ENCODE measurements at places on chromosomes 2 and 18.

GRCh38 chr18:30915336-30915988 is 127.1 kb downstream of the DSC3 start:
- no peak for DNase-seq

- DNase-seq = no peak
These were observed 278.5 kb upstream of the HNRNPA3 start for GRCh38 chr2:176934131-176934530.

GRCh38 chr2:30192314-30192713 is 39.0 kb upstream of the LBH start:
- DNase-seq = no peak

- peak; percentile 97 for DNase-seq
These were observed at the start of gene STARD7 for GRCh38 chr2:96208143-96209010. Gene STARD7, minus strand, starts transcription at chr2:96208827. Its CDS starts 393 bp downstream, at chr2:96208434.

GRCh38 chr18:46152808-46153617 is 48.8 kb downstream of the HAUS1 start:
- no peak for DNase-seq

- DNase-seq = no peak
These were observed 64.8 kb upstream of the CYTIP start for GRCh38 chr2:157508676-157509075.

- DNase-seq = peak; percentile 42
These were observed 32.0 kb upstream of the MAP2 start for GRCh38 chr2:209391776-209392401.

- DNase-seq = peak; percentile 1
These were observed 500.6 kb downstream of the SATB2 start for GRCh38 chr2:198957181-198957580.

GRCh38 chr2:239257511-239257937 is 143.3 kb downstream of the HDAC4 start:
- DNase-seq = peak; percentile 90

- DNase-seq = no peak
These were observed 180.3 kb upstream of the BCL2L11 start for GRCh38 chr2:110940376-110940910.

- no peak for DNase-seq
These were observed 108.6 kb upstream of the CNTNAP5 start for GRCh38 chr2:123916531-123916930.

GRCh38 chr2:151138507-151138906 is 123.2 kb downstream of the RBM43 start:
- peak; percentile 86 for DNase-seq

- no peak for DNase-seq
These were observed 74.1 kb downstream of the BOD1L2 start for GRCh38 chr18:57220930-57221483.

GRCh38 chr2:218855305-218856166 is 4.1 kb upstream of the WNT6 start:
- DNase-seq = no peak
